ENCODE measurements at places on chromosomes 7 and 10.

DNA sequence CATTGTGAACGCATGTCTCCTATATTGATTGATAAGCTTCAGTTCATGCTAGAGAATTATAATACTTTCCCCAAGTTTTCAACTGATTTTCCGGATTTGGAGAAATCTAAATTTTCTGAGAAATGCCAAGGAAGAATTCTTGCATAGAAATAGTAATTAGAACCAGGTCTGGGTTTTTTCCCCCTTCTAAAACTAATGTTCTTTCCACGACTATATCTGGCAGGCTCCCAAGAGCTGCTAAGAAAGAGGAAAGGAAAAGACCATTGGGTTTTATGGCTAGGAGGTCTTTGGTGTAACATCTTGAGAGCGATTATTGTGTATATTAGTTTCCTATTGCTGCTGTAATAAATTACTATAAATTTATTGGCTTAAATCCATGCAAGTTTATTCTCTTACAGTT is 71.8 kb upstream of the CACNB2 start:
- DNase-seq, result no peak

- no peak for DNase-seq
Observed at GRCh38 chr10:28137907-28138880, 139.3 kb upstream of the ODAD2 start.

DNA sequence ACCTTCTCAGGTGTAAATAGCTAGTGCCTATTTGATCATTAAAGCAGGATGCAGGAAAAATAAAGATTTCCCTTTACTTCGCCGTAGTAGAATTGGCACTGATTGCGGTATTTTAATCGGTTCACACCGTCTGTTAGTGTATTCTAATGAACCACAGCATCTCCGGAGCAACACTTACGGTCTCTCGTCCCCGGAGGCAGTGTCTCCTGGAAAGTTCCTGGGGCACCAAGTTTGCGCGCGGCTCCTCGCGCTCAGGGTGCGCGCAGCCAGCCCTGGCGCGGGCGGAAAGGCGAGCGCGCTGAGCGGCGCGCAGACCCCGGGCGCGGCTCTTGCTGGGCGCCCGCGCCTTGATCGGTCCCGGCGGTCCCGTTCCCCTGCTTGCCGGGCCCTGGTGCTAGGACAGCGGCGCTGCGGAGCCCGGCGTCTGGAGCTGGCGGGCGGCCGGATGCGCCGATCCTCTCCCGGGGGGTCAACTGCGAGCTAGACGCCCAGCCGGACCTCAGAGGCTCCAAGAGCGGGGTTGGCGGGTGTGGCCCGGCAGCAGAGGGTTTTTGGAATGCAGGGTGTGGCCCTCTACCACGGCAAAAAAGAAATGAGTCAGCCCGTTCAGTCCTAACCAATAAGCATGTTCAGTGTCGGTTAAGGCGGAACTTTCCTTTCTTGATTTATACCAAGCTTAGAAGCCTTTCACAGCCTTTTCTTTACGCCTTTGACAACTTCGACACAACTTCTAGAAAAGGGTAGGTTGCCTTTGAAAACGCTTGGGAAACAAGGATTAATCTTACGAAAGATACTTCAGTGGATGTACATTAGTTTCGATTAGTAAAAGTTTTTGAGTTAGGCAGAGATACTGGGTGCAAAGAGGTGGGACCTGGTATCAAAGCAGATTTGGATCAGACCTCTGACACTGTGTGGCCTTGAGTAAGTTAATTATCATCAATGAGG is 166.8 kb upstream of the ASAH2 start:
- peak; percentile 54 for DNase-seq

- no peak for DNase-seq
Observed at GRCh38 chr7:55545496-55545895, 26.8 kb downstream of the VOPP1 start.

GRCh38 chr7:115634633-115635032 is 395.9 kb downstream of the TFEC start:
- DNase-seq, result no peak

DNA sequence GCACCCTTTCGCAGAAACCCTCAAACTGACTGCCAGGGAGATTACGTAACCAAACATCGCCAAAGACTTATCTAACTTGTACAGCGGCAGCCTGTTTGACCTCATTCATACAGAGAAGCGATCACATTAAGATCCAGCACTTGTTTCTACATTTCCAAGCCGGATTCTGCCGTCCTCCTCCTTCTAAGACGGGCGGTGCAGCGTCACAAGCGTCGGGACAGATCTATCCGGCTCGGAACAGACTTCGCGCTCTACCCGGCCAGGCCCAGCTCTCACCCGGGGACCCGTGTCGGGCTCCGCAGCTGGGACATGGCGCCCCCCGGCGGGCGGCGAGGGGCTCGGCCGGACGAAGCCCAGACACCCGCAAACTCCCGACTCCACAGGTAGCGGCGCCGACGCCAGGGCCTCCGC is 373 bp downstream of the H2AZ2 start:
- DNase-seq, result peak; percentile 83

DNA sequence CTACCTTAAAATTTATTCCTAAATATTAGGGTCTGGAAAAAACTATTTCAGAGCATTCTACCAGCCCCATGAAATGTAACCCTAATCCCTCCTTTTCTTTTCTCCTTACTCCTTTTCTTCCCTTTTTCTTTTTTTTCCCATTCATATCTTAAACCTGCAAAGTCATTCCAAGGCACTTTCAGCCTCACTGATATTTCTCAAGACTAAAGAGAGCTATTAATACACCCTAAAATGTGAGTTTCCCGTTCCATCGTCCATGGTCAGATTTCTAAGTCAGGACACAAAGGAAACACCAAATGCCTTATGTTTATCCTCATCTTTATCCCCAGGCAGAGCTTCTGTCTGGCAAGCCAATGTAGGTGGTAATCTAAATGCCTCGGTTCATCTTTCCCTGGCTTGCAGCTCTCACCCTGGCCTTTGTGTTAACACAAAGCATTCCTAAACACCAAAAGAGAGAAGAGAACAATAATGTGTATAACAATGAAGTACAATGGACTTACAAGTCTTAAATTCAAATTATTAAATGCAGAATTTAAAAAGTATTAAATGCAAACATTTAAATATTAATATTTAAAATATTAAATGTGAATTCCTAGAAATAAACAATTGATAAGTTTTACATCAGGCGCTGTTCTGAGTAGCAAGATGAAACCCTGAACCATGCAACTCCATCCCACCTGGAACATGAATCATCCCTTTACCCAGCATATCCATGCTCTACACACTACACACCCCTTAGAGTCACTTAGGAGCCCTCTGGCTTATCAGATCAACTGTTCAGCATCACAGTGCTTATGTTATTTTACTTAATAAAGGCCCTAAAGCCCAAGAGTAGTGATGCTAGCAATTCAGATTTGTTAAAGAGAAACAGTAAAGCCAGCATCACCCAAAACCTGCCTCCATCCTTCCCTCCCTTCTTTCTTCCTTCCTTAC is 26.8 kb downstream of the MICU1 start:
- no peak for DNase-seq

DNA sequence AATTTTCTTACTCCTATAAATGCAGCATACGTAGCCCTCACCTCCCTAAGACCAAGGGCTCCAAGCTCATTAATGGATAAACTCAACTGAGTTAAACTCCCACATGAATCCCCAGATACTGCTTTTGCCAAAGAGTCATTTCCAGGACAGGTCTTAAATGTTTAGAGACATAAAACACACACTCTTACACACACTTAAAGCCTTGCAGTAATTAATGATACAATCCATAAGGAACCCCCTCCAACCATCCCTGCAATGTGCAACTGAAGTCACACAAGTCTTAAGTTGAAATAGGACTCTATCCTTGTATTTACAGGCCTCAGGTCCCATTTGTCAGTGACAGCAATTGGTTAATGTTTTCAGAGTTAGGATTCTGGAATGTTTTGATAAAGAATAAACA is 194.1 kb downstream of the FANK1 start:
- no peak for DNase-seq

- no peak for DNase-seq
Observed at GRCh38 chr10:69466689-69467088, 15.4 kb downstream of the TSPAN15 start.

- peak; percentile 7 for DNase-seq
Observed at GRCh38 chr7:40802497-40802896, 667.7 kb downstream of the SUGCT start.

GRCh38 chr10:58772758-58773157 is 260.1 kb downstream of the BICC1 start:
- no peak for DNase-seq

GRCh38 chr7:24825931-24826661 is 68.8 kb upstream of the GSDME start:
- no peak for DNase-seq

GRCh38 chr7:154409703-154410311 is 357.6 kb downstream of the DPP6 start:
- DNase-seq, result peak; percentile 32

DNA sequence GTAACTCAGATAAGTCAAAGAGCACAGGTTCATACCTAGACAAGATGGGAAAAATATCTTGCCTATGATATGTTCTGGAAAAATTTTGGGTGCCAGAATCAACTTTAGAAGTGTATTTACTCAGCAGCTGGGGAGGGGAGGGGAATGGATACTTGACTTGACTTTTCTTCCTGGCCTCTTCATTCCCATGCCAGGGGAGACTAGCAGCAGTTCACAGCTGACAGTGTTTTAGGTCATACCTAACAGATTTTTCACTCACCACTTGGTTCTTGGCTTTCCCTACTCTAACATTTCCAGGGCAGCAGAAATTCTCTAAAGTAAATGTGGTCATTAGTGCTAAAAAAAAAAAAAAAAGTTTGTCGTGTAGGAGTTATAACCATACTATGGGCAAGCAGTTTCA is 46.3 kb downstream of the TAS2R16 start:
- DNase-seq, result no peak

- DNase-seq, result no peak
Observed at GRCh38 chr10:28951484-28951883, 274.2 kb downstream of the BAMBI start.

DNA sequence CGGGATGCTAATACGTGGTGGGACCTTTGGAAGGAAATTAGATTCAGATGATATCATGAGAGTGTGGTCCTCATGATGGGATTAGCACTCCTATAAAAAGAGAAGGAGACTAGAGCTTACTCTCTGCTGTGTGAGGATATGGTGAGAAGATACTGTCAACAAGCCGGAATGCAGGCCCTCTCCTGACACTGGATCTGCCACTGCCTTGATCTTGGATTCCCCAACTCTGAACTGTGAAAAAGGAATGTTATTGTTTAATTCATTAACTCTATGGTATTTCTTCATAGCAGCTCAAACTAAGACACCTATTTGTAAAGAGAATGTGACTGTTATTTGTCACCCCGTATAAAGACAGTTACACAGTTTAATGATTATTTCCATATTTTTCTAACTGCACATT is 1227.5 kb upstream of the C7orf33 start:
- no peak for DNase-seq

- peak; percentile 98 for DNase-seq
Observed at GRCh38 chr7:92528188-92528957, at the start of the genes PEX1 and RBM48. Gene PEX1 (minus strand): TSS chr7:92528520. CDS start chr7:92528435, 85 bp downstream. Gene RBM48 (plus strand): TSS chr7:92528795. CDS start chr7:92528814, 19 bp downstream.

- no peak for DNase-seq
Observed at GRCh38 chr7:79624336-79624735, 170.9 kb upstream of the MAGI2 start.

GRCh38 chr7:76397409-76398183 is 11.9 kb downstream of the SSC4D start:
- DNase-seq, result no peak

- DNase-seq, result no peak
Observed at GRCh38 chr7:30912986-30913811, 1.5 kb downstream of the AQP1 start.

DNA sequence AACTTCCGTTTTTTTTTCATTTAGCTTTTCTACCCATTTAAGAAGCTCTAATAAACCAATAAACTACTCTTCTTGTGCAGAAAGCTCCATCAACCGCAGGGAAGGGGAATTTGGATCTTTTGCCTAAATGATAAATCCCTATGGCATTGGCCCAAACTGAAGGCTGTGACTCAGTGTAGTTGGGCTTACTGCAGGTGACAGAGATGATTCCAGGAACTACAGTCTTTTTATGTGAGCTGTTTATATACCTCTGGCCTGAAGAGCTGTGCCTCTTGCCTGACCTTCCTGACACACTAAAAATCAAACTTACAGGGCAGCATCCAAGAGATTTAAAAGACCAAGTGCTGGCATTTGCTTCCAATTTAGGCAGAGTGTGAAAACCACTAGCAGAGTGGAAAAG is 25.2 kb downstream of the ABCB1 start:
- no peak for DNase-seq

GRCh38 chr10:35195361-35196306 is 69.0 kb downstream of the CREM start:
- peak; percentile 82 for DNase-seq

DNA sequence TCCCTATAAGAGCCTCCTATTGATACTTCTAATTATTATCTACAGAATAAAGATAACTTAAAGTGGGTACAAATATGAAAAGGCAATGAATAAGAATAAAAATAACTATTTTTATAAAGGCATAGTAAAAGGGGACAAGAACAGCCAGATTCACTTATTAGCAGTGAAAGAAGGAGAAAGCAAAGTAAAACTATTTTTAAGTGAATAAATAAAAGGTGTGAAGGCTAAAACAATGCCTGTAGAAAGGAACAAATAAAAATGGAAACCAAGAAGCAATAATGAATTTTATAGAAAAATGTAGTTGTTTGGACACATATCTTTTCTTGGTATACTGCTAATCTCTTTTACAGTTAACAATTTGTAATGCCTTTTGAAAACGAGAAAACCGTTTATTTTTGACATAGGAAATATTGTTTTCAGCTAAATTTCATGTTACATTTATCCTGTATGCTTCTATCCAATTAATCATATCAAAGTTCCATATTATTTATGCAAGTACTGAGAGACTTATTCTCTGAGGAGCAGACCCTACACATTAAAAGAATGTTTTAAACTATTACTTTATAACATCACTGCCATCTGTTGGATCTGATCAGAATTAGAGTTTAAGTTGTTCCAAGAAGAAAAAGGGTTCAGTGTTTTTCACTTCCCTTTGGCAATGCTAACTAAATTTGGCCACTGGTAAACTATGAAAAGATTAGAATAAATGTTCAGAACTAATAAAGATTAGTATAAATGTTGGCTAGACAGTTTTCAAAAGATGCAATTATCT is 59.1 kb downstream of the ARMC3 start:
- DNase-seq, result peak; percentile 37

GRCh38 chr7:134878746-134879357 is 99.4 kb downstream of the CALD1 start:
- DNase-seq, result no peak

GRCh38 chr10:35211390-35211789 is 84.7 kb downstream of the CREM start:
- DNase-seq, result no peak

DNA sequence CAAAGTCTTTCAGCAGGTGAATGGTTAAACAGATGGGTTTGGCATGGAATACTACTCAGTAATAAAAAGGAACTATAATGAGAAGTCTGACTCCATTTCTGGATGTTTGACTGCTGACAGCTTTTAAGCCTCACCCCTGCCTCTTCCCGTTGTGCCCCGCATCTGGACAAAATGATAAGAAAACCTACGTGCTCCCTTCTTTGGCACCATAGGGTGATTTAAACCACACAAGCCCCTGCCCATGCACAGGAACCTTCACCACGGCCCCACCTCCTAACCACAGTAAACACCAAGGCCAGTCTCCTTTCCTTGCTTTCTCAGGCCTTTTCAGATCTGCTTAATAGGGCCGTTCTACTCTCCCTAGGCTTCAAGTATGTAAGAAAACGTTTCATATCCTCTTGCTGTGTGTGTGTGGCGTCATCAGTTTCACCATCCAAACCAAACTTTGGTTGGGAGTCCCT is 47.1 kb upstream of the UBN2 start:
- no peak for DNase-seq

Measured in AML-193 (cell line).